D341Med (cell line): ENCODE measurements at places on chromosomes 2 and 18.

- DNase-seq: no peak
Observed at GRCh38 chr2:151334082-151334815, 23.1 kb upstream of the TNFAIP6 start.

DNA sequence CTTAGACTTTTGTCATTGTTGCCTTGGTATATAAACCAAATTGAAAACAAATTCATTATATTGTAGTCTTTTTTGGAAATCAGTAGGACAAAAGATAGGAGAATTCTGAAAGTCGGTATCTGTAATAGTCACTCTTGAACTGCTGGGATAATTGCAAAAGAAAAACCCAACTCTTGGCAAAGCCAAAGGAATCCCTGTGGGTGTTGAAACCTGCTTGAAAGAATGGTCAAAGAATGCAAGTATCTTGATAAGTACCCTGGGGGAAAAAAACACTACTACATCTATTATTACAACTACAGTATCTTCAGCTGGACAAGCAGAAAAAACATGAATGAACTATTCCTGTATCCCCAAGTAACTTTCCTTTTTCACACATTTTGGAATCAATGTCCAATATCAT lies 7.3 kb upstream of the FAM237A start:
- DNase-seq: no peak

- DNase-seq: no peak
Observed at GRCh38 chr2:13504808-13505207, 788.1 kb downstream of the TRIB2 start.

GRCh38 chr2:111117598-111118480 lies 2.9 kb upstream of the BCL2L11 start:
- peak; percentile 45 for DNase-seq

DNA sequence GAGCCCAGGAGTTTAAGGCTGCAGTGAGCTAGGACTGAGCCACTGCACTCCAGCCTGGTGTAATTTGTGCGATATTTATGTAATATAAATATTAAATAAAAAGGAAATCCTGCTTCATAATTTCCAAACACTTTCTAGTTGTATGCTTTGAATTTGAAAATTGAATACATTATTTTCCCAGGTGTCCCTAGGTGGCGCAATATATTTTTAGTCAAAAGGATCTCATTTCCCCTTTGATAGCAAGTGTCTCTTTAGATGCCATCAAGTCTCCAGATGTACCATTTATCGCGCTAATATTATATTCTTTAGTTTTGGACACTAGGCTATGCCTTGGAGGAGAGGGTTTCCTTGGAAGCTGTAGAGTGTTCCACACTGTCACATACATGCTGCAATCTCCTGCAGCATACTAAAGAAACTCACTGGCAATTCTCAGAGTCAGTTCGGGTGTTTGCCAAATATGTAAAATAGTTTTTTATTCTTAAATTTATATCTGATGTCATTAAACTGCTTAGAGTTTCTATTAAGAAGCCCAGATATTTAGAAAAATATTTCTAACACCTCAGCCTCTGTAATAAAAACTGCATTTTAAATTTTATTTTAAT lies 5.6 kb upstream of the WDR7 start:
- DNase-seq: no peak

- no peak for DNase-seq
Observed at GRCh38 chr2:156326526-156327095, 5.9 kb downstream of the NR4A2 start.

DNA sequence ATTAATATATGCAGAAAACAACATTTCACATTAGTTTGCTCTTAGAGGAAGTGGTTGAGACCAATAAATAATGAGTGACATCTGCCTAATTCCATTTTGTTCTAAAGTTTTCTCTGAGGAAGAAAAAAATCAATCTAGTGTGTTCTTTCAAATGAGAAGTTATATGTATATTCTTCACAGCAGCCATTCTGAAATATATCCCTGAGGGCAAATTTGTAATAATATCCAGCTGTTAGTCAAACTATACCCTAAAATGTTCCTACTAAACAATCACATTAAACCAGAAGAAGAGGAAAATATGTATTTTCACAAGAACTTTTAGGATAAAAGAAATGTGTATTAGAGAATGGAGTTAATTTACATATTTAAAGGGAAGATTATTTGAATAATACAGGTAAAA lies 375.1 kb upstream of the CDH19 start:
- no peak for DNase-seq

DNA sequence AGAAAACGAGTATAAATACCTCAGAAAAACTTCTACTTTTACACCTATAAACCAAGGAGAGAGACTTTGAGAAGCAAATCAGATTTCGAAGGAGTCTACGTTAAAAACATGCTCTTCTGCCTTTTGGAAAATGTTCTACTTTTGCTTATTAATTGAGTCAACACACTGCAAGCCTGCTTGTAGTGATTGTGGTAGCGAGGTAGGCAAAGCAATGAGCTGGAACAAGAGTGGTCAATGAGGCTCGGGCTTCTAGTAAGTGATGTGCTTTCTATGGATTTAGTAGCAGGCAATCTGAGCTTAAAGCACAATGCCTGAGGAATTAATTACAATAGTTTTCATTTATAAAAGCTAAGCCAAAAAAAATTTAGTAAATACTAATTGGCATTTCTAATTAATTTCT lies 103.4 kb upstream of the TFCP2L1 start:
- no peak for DNase-seq

DNA sequence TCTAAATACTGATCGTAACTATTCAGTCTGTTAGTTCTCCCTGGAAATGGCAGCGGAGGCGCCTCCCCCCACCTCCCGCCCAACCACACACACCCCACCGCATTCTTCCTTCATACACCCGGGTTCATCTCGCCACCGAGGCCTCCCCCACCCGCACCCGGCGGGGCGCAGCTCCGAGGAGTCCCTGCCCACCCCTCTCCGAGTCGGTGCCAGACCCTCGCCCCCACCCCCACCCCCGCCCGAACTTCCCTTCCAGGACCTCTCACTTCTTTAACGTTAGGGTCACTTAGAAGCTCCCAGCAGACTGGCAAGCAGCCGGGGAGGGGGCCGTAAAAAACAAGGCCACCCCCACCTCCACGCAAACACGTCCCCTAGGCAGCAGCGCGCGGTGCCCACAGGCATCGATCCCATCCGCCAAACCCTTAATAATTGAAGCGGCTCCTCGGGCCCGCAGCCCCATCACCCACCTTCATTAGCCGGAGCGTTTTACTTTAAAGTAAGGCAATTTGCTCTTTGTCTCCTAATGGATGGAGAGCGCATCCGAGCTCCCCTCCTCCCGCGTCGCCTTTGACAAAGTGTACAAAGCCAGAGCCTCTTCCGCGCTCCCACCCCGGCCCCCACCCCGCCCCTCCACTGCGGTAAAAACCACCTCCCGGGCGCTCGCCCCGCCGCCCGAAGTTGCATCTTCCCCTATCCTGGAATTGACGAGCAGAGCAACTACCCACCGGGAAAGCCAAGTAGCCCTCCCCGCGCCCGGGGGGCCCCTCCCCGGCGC lies 624 bp downstream of the ZNF516 start:
- DNase-seq: peak; percentile 73

DNA sequence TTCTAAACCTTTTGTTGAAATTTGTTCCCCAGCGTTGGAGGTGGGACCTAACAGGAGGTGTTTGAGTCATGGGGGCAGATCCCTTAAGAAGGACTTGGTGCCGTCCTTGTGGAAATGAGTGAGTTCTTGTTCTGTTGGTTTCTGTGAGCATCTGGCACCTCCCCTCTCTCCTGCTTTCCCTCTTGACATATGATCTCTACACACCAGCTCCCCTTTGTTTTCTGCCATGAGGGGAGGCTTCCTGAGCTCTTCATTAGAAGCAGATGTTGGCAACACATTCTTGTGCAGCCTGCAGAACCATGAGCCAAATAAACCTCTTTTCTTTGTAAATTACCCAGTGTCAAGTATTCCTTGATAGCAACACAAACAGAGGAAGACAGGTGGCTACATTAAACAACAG lies 23.8 kb downstream of the NABP1 start:
- DNase-seq: no peak

DNA sequence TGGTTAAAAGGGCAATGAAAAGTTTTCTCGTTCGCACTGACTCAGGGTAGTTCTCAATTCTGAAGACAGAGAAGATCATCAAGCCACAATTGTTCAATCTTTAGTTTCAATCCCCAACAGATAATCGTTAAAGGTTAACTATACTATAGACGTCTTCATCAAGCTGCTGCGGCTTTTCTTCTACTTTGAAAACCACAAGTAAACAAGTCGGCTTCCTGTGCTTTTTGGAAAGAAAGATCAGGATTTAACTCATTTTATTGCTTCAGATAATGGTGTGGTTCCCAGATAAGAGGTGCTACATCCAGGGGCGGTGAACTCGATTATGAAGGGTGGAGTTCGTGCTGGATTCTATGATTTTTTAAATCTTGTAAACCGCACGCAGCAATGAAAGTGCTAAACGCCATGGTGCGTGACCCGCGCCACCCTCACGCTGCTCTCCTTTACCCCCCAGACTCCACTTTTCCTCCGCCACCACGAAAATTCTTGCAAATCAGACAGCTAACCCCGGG lies 545 bp upstream of the CDCA7 start:
- peak; percentile 78 for DNase-seq

DNA sequence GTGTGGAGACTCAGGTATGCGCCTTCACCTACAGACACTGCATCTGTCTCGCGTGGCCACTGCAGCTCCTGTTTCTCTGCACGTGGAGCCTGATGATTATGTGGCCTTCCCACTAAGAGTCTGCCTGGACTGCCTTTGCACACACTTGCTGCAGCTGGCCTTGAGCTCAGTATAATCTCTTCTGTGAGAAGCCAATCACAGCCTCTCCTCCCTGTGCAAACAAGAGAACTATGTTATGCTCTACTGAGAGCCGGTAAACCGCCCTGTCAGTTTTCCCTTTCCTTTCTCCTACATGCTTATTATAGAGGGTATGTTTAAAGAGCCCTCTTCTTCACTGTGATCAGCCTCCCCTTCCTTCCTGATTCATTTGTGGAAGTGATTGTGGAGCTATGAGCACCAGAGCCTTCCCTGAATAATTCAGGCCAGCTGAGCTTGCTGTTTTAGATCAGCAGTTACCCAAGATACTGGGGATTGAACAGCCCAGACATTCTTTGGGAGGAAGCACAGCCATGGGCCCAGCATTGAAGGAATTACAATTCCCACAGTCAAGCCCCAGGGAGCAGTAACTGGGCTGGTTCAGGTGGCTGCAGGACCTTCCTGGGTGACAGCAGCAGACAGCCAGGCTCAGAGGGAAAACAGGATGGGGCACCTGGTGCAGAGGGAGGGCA lies 3.7 kb upstream of the TGFA start:
- DNase-seq: no peak

- no peak for DNase-seq
Observed at GRCh38 chr2:43174368-43174916, 52.0 kb downstream of the ZFP36L2 start.

DNA sequence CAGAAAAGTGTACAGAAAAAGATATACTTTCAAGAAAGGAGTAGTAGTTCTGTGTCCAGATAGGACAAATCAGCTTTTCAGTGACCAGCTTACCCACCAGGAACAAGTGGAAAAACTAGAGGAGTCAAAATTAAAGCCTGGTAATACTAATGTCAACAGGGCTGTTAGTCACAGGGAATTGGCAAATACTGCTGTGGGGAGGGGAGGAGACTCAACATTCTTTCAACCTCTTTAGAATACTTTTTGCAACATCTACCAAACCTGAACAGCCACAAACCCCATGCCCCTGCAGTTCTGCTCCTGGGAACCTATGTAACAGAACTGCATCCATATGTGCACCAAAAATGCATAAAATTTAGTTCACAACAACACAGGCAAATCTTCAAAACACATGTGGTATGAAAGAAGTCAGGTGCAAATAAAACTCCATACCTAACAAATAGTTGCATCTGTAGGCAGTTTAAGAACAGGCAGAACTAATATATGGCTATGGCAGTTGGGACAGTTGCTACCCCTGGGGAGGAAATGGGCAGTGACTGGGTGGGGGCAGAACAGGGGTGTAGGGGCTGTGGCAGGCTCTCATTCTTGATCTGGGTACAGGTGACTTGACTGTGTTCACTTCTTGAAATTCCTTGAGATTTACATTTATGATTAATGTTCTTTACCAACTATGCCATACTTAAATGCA lies 9.7 kb downstream of the CMPK2 start:
- no peak for DNase-seq

DNA sequence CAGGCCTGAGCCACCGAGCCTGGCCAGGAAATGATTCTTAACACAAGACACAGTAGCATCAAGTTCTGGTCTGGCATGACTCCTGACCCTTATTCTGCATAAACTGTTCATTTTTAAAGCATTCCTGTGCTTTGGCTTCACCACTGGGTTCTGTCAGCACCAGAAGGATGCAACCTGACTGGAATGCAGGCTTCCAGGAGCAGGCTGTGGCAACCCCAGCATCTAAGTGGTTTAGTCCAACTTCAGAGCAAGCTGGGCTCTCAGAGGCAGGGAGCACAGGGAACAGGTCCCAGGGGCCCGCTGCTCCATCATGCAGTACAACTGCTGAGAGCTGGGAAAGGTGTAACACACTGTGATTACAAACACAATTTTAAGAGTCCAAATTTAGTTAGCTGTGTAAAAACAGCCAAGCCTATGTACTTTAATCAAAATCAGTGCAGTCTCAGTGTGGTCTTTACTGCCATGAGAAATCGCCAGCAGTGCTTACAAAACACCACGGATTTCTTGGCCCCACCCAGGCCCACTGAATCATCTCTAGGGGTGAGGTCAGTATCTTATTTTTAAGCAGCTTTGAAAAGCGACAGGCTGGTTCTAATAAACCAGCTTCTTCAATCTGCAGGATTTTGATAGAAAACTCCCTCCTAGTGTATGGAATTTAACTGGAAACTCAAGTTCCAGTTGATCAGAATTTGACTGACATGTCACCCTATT lies 44.4 kb upstream of the TMEM182 start:
- no peak for DNase-seq

GRCh38 chr2:175855236-175855635 lies 146.8 kb downstream of the LNPK start:
- DNase-seq: no peak

DNA sequence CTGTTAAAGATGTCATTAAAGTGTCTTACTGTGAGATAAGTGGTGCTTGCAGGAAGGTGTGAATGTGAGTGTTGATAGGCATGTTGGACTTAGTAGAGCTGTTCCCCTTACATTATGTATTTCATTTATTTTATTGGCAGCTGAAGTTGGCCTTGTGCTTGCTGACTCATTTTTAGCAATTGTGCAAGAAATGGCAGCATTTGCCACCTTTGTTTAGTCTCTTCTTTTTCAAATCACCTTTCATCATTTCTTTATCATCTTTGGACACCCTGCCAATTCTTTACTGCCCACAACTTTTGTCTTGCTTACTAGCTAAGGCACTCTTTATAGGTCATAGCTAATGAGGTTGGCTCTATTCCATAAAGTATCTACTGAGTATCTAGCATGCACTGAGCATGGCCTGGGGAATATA lies 130.3 kb upstream of the LYPD6 start:
- no peak for DNase-seq

DNA sequence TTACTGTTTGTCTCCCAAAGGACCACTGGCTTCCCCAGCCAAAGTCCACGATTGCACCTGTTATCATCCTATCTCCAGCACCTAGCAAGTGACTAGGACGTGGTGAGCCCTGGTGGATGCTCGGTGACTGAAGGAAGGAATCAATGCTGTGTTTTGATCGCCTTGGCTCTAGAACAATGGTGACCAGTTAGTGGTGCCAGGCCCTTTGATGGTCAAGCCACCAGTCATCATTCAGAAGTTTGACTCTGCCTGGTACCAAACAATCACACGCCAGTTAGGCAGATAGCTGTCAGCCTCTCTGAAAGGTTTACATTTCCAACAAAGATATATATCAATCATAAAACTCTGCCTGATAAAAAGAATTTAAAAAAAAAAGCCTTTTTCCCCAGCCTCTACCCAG lies 244.1 kb downstream of the SH3BP4 start:
- DNase-seq: no peak
